Activated naive CD8-positive, alpha-beta T cell treated with anti-CD3 and anti-CD28 coated beads, Interleukin-2, amount 50 U/mL, for 16 hours (primary cell): ENCODE measurements at places on chromosomes 7 and 10.

GRCh38 chr10:4190876-4191275, 405.9 kb upstream of the KLF6 start:
- DNase-seq = no peak

DNA sequence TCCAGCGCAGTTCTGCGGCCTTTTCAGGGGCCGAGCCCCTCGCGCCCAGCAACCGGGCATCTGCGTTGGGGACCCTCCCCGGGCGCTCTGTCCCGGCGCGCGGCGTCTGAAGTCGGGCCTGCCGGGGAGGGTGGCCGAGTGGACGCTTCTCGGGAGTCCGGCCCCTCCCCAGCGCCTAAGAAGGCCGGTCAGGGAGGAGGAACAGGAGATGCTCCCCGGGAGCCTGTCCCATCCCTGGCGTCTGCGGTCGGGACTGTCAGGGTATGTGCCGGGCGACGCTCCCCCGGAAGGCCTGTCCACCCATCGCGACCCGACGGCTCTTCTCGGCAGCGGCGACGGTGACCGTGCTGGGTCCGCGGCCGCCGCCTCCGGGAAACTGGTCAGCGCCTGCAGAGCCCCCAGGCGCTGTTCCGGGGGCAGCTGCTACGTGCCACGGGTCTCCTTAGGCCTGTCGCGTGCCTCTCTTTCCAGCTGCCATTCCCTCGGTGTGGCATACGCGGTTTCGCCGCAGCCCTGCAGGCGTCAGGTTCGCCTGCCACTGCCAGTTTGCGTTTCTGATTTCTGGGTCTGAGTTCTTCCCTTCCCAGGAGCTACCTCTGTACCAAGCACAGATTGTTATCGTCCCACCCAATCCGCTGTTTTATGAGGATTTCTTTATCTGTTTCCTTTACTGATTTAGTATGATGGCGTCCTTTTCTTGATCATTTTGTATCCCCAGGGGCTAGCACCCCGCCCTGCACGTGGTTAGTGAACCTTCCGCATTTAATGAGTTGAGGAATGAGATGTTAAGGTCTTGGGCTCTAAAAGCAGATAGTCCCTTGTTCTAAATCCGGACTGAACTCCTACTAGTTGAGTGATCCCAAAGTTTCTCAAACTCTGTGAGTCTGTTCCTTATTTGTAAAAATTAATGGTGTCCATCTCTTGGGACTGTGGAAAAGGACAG, 782 bp downstream of the IFIT5 start:
- no peak for DNase-seq

- no peak for DNase-seq
Observed at GRCh38 chr7:92955081-92955480, 118.7 kb upstream of the CDK6 start.

GRCh38 chr10:48498940-48499510, 105.8 kb downstream of the ARHGAP22 start:
- no peak for DNase-seq

GRCh38 chr7:105187302-105188169, 173.5 kb downstream of the KMT2E start:
- no peak for DNase-seq

DNA sequence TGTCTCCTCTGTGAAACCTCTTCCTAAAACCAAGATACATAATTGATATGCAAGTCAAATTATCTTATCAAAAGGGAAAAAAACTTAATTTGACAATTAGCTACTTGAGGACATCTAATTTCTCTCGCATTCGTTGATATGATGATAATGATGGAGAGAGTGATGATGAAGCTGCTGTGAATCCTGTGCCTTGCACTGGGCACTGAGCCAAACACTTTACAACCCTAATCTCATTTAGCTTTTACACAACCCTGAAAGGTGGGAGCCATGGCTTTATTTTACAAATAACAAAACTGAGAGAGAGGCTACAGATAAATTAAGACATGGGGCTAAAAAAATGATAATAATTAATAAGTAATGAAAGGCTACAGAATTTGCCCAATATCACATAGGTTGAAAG, 176.0 kb downstream of the NOC3L start:
- no peak for DNase-seq

GRCh38 chr7:123802249-123802648, 42.7 kb upstream of the HYAL4 start:
- no peak for DNase-seq
